ENCODE measurements at places on chromosomes 6 and 20.

DNA sequence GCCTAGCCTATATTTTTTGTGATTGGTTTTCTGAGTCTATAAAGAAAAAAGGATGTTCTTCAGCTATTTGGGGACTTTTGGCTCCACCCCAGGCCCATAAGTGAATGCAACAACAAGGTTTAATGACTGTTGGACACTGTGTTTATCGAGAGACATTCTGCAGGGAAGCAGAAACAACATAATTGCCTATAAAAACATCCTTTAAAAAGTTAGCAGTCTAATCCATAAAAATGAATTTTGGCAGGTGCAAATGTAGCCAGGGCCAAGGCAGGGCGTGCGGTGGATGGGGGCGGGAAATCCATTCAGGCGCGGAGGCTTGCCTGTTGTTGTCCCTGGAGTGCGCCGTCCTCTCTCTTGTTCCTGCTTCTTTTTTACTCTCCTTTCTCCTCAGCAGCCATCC is 99.3 kb downstream of the PAX1 start:
- peak; percentile 14 for DNase-seq

DNA sequence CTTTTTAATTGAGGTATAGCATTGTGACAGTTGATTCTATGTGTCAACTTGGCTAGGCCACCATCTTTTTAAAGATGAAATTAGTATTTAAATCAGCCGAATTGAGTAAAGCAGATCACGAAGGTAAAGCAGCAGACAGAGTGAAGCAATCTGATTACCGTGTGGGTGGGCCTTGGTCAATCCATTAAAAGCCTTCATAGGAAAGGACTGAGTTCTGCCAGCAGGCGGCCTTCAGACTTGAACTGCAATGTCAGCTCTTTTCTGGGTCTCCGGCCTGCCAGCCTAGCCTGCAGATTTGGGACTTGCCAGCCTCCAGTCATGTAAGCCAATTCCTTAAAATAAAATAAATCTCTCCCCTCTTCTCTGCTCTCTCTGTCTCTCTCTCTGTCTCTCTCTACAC is 22.4 kb upstream of the TGM2 start:
- no peak for DNase-seq

DNA sequence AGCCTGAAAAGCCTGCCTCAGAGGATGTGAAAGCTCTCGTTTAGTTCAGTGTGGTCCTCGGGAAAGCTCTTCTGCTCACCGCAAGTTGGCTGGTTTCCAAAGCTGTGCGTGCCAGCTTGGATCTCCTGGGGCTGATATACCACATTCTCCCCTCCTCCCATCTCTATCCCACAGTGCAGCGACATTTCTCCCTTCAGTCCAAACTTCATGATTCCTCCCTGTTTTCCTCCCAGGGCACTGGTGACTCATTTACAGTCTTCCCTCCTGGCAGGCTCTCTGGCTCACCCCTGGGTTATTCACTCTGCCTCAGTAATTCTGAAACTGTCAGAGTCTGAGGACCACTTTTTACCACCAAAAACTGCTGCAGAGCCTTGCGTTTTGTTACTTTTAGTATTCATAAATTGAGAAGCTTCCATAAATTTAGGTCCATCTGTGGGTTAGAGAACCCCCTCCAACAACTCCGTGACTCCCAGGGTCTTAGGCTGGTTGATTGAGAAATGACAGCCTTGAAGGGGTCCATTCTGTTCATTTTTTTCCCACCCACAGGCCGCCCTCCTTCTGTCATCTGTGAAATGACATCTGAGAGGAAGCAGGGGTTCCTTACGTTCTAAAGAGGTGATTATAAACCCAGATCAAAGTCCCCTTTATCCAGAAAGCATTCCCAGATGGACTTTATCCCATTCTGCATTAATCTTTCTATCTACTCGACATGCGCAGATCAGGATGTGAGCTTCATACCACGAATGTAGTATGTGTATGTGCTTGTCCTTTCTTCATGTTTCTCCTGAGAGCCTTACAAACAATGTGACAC is 6.1 kb downstream of the TRIM10 start:
- DNase-seq = no peak

GRCh38 chr20:48721324-48722001 is 106.3 kb downstream of the PREX1 start:
- DNase-seq = no peak

GRCh38 chr6:44227148-44227793 is 3.9 kb downstream of the SLC29A1 start:
- no peak for DNase-seq

- DNase-seq = no peak
These were observed 13.4 kb downstream of the NAPB start for GRCh38 chr20:23407781-23408464.

- DNase-seq = no peak
These were observed 116.6 kb downstream of the FOXO3 start for GRCh38 chr6:108677357-108677756.

GRCh38 chr20:50403565-50404418 is 106.4 kb upstream of the PTPN1 start:
- DNase-seq = no peak

DNA sequence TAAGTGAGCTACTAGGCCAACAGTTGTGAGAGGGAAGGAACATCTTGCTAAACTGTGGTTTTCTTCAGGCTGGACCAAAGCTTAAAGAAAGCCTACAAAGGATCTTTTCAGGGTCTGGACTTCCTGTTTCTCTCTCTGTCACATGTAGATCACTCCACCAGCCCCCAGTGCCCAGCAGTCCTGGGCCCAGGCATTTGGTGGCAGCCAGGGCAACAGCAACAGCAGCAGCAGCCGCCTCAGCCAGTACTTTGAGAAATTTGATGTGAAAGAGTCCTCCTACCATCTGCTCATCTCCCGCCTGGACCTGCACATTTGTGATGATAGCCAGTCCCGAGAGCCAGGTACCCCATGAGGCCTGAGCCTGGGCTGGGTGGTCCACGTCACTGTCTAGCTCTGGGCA is 44.1 kb downstream of the BLTP3A start:
- DNase-seq = no peak

GRCh38 chr6:2563635-2564034 is 187.1 kb downstream of the MYLK4 start:
- no peak for DNase-seq

- DNase-seq = no peak
These were observed at the start of gene RIPOR2 for GRCh38 chr6:24935366-24936152. TSS of gene RIPOR2 (minus strand) at chr6:24935960. CDS start at chr6:24935898, 62 bp downstream.

GRCh38 chr20:59580991-59581401 is 23.3 kb upstream of the PHACTR3 start:
- no peak for DNase-seq

GRCh38 chr6:166078294-166078693 is 89.4 kb downstream of the TBXT start:
- peak; percentile 84 for DNase-seq

DNA sequence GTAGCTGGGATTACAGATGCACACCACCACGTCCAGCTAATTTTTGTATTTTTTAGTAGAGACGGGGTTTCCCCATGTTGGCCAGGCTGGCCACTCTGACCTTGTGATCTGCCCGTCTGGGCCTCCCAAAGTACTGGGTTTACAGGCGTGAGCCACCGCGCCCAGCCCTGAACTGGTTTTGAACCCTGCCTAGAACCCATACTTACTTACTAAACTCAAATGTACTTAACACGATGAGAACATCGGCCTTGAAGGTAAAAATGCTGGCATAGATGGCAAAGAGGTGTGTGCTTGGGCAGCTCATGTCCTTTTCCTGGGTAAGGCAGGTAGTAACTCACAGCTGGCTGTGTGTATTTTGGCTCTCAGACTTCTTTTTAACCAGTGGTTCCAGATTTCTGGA is 3.2 kb upstream of the ARMC12 start:
- DNase-seq = no peak

DNA sequence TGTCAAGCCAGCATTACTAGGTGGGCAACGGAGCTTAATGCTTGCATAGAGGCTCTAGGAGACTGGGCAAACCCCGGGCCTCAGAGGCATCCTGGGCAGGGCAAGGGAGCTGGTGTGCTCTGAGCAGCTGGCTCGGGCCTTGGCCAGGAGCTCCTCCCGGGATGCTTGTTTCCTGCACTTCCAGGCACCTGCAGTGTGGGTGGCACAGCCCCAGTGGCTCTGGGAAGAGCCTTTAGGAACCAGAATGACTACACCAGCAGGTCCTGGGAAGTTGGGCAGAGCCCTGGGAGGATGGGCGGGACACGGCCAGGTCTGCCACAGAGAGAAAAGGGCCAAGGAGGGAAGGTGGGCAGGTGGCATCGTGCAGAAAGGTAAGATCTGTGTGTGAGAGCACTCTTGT is 80.4 kb upstream of the CD93 start:
- no peak for DNase-seq

- no peak for DNase-seq
These were observed 15.4 kb downstream of the COQ3 start for GRCh38 chr6:99378636-99379035.

GRCh38 chr6:118786596-118787453 is 107.1 kb upstream of the ASF1A start:
- no peak for DNase-seq

- DNase-seq = no peak
These were observed 404.4 kb downstream of the GJA1 start for GRCh38 chr6:121839896-121840295.

- DNase-seq = no peak
These were observed 754.6 kb downstream of the KIF16B start for GRCh38 chr20:15818651-15819071.

DNA sequence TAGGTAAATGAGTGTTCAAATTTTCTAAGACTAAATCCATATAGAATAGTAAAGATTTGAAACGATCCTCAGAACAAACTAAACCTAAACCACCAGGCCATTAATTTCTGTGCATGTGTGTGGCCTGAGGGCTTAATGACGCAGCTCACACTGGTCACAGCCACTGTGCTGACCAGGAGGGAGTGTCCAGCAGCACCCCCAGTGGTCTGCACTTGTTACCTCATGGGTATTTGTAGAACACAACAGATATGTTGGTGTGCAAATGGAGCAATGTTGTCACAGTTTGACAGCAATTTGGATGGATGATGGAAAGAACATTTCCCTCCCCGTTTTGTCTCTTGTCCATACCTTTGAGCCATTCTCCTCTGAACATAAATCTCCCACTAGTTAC is 122.4 kb upstream of the EXOC2 start:
- no peak for DNase-seq

GRCh38 chr6:138157986-138158638 is 3.6 kb upstream of the ARFGEF3 start:
- DNase-seq = no peak

GRCh38 chr6:92822222-92822621 is 597.1 kb downstream of the EPHA7 start:
- no peak for DNase-seq

GRCh38 chr20:31595654-31596411 is 9.3 kb upstream of the ID1 start:
- peak; percentile 83 for DNase-seq

- no peak for DNase-seq
These were observed 14.0 kb upstream of the GCM1 start for GRCh38 chr6:53162606-53163005.

GRCh38 chr6:116522896-116523295 is 11.5 kb downstream of the CALHM5 start:
- DNase-seq = no peak

DNA sequence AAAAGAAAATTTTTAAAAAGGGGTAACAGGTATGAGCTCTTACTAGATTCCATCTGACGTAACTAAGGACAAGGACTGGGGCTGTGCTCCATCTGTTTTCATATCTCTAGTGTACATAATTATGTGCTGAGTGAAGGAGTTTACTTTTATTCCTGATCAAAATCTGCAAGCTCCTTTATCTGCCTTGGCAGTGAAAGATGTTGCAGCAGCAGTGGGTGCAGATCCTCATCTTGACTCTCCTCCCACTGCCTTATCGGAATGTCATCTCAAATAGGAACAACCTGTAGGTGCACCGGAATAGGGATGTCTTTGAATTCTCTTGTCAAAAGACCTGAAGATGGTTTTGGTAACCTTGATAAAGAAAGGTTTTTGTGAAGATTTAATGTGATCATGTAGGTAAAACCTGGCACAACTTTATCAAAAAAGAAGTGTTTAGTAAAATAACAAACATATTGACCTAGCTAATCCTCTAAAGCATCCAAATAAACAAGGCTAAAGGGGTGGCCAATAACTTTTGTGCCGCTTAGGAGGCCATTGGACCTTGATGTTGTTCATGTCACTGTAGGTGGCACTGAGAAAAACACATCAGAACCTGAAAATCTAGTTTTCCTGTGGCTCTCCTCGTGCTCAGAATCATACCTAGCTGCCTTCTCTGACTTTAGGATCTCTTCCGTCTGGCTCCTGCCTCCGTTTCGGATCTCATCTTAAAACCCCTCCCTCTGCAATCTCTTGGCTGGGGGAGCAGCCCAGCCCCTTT is 19.0 kb upstream of the SLC16A10 start:
- no peak for DNase-seq

- DNase-seq = no peak
These were observed 1162.8 kb upstream of the CITED2 start for GRCh38 chr6:140537211-140537610.

DNA sequence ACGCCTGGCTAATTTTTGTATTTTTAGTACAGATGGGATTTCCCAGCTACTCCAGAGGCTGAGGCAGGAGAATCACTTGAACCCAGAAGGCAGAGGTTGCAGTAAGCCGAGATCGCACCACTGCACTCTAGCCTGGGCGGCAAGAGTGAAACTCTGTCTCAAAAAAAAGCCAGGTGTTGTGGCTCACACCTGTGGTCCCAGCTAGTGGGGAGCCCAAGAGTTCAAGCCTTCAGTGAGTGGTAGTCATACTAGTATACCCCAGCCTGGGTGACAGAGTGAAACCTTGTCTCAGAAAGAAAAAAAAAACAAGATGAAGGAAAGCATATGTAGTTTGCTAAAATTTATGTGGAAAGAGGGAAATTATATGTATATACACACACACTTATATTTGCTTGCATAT is 20.0 kb upstream of the POU5F1 start:
- no peak for DNase-seq

DNA sequence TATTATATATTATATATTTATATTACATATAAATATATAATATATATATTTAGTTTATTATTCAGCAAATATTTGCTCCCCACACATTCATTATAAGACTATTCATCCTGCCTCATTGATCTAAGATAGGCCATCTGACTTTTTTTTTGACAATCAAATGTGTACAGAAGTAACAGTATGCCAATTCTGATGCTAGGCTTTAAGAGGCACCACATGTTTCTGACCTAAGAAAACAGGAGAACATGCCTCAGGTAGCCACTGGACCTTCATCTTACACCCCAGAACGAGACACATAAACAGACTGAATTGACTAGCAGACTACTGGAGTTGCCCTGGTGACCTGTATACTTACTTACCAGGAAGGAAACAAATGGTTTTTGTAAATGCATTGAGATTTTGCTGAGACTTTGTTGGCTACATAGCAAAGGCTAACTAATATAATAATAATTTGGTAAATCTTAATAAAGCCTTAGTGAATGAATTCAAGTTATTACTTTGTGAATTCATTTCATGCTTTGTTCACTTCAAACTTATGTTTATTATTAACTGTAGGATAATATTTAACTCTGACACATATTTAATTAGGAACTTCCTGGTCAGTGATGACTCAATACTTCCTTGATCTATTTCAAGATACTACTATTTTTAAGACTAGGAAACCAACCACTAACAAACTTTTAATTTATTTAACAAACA is 13.4 kb upstream of the MYO6 start:
- no peak for DNase-seq
